ENCODE measurements at places on chromosomes 3 and 15.

- DNase-seq, result no peak
Observed at GRCh38 chr3:195285372-195285771, 14.4 kb upstream of the XXYLT1 start.

DNA sequence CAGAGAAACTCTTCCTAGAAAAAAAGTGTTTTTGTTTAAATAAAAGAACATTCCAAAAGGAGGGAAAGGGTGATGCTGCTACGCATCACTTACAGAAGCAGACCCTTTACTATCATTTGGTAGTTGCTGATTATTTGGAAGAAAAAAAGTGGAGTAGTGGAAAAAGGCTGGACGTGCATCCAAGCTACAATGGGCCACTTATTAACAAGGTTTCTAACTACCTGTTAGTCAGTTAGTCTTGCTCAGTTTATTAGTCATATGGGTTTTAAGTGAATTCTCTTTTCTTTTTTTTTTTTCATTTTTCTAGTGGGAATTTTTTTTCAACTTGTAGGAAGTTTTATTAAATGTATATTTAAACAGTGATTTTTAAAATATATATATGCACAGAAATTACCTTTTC lies 866.0 kb downstream of the MCTP2 start:
- no peak for DNase-seq

GRCh38 chr15:92706201-92706600 lies 50.6 kb upstream of the FAM174B start:
- DNase-seq, result no peak

DNA sequence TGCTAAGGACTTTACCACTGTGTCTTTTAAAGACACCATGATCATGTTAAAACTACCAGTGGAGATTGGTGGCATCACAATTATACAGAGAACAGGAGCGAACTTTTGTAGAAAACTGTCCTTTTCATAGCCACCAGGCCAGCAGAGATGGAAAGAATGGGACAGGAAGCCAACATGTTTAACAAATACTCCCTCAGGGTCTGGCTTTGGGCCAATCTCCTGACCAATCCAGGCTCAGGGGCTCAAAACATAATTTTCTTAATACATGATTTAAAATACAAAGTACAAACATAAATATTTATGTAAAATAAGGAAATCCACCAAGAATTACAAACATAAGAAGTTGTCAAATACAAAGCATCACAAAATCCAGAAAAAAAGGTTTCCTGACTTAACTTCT lies 266.0 kb downstream of the VPS13C start:
- DNase-seq, result no peak

- DNase-seq, result no peak
Observed at GRCh38 chr15:99956022-99956775, 223.0 kb upstream of the LYSMD4 start.

DNA sequence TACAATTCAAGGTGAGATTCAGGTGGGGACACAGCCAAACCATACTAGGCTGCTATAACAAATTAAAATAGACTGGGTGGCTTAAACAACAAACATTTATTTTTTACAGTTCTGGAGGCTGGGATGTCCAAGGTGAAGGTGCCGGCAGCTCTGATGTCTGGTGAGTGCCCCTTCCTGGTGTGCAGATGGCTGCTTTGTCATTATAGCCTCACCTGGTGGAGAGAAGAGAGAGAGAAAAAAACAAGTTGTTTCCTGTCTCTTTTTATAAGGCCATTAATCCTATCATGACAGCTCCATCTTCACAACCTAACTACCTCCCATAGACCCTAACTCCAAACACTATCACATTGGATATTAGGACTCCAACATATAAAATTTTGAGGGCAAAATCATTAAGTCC lies 279.7 kb downstream of the ZIC1 start:
- no peak for DNase-seq

- no peak for DNase-seq
Observed at GRCh38 chr3:42190701-42191442, 75.1 kb downstream of the CCK start.

GRCh38 chr15:33374226-33374914 lies 63.6 kb downstream of the RYR3 start:
- no peak for DNase-seq

DNA sequence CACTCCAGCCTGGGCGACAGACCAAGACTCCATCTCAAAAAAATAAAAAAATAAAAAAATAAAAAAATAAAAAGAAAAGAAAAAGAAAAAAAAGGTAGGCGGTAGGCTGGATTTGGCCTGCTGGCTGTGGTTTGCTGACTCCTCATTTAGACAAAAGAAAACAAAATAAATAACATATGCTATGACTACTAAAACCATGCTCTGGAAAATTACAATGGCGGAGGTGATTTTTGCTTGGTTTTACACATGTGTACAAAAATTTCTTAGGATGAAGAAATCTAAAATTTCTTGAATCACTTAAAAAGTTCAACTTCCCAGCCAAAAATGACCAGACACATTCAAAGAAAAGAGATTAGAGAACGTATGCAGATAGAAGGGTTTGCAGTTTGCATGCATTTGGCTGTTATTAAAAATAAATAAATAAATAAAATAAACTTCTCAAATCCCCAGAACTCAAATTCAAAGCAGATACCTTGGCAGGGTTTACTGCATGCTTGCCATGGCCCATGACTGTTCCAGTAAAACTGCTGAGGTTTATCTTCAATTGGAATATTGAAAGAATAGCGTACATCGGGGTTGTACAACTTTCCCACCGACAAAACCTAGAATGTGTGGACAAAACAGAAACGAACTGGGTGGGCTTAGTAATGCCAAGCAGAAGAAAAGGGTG lies 65.9 kb downstream of the ADAMTS9 start:
- no peak for DNase-seq

DNA sequence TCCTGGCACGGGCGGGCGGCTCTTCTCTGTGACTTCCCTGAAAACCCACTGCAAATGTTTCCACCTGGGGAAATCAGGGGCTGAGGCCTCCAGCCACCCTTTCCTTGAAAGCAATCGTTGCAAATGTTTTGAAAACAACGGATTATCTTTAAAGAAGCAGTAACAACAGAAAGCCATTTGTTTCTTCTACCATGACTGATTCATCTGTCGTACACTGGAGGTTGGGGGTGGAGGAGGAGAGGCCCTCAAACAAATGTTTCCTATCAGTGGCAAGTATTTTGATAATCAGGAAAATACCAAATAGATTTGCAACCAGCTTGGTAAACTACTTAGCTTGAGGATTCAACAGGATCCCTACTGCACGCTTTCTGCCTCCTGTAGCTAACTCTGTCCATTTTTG lies 114.9 kb downstream of the PDZRN3 start:
- no peak for DNase-seq

DNA sequence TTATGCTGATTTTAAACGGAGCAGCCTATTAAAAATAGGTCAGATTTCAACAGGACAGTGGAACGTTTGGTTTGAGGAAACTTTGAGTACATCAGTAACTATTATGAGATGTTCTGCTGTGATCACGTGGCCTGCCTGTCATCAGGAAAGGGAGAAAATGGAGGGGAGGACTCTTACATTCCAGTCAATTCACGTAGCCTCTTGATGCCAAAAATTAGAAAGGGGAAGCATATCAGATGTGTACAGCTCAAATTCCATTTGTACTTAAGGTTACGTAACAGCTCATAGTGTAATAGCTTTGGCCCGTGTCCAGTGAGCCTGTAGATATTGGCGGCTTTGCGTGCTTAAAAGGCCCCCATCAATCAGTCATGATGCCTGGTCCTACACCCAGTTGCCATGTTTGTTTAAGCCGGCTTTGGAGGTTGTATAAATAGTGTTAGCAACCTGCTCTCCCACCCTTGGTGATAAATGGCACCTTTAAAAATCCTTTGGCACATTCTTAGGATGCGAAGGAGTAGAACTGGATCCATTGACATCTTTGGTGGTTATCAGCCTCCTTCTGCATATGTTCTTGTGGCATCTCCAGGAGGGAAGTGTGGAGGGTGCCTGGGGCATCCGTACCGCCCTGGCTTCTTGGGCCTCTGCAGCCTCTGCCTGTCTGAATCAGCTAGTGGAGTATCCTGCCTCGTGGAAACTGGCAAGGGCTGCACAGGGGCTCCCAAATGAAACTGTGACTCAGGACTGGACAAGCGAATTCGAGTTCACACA lies 163.9 kb downstream of the THSD4 start:
- DNase-seq, result peak; percentile 90

DNA sequence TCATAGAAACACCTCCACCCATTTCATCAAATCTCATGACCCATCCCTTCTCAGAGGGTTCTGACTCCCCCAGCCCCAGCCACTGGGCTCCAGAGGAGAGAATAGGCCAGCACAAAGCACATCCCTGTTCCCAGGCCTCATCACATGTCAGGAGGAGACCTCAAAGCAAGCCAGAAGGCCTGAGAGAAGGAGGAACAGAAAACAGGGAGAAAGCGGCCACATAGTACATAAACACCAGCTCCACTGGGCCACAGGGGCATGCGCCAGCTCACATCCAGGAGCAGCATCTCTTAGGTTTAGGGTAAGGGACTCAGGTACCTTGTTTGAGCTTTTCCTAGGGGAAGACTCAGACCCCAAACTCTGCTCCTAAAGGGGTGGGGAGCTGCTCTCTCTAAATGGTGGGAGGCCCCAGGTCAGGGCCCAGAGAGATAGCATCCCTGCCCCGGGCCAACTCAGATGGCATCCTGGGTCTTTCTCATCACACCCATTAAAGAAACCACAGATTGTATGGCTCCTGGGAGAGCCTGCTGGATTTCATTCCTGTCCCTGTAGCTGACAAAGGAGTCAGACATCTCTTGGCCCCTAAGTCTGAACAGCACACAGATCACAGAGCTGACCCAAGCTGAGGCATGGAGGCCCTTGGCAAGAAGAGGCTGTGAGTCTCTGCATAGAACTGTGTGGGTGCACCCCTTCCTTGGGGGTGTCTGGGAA lies 2.5 kb downstream of the SHF start:
- DNase-seq, result no peak

DNA sequence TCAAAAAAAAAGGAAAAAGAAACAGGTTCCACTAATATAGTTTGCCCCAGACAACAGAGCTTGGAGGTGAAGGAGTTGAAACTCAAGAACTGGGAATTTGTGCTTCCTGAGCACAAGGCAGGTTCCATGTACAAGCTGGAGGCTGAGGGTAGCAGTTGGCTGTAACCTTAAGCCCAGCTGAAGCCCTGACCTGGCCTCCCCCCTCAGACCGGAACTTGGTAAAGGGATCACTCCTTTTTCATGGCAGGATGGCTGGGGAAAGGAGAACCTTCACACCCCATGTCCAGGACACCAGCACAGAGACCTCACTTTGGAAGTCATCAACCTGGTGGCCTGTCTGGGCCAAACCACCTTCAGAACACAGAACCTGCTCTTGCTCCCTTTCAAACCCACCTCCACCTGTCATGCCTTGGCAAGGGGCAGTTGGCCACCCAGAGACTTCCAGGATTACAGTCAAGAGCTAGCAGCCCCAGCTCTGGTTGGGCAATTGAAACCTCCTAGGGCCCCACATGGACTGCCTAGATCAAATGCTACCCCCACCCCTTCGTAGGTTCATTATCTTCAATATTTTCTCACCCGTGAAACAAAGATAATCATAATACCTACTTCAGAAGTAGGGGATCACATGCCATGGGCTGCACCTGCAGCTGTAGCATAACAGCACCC lies 3.5 kb downstream of the RPL29 start:
- no peak for DNase-seq

- no peak for DNase-seq
Observed at GRCh38 chr15:69637818-69638217, 185.2 kb downstream of the RPLP1 start.

DNA sequence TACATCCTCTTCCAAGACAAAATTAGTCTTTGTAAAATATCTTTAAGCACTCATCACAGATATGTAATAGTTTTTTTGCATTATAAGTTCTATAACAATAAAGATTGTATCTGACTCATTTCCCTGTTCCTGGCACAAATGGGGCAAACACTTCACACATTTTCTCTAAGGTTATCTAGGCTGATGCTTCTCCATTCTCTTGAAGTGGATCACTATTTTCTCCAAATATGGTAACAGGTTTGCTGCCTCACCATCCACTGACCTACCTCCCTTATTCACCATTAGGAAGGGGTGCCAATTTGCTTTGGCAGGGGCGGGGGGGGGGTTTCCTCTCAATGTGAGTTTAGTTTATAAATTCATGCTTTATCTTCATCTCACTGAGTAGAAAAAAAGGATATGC lies 767.7 kb upstream of the LMCD1 start:
- DNase-seq, result no peak

DNA sequence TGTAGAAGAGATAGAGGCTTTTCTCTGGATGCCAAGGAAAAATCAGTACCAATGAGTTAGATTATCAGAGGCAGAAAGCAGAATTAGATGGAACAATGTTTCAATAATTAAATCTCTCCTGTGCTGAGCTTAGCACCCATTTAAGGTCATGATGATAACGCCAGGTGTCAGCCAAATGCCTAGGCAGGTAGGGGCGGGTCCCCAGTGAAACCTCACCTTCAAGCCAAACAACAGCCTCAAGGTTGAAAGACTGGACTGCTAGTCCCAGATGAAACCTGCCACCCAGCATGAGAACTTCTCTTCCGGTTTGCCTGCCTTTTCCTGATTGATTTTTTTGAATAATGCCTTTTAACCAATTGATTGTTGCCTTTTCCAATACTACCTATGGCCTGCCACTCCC lies 363.0 kb downstream of the PLOD2 start:
- DNase-seq, result no peak

GRCh38 chr3:26962492-26963360 lies 340.2 kb downstream of the LRRC3B start:
- DNase-seq, result no peak

DNA sequence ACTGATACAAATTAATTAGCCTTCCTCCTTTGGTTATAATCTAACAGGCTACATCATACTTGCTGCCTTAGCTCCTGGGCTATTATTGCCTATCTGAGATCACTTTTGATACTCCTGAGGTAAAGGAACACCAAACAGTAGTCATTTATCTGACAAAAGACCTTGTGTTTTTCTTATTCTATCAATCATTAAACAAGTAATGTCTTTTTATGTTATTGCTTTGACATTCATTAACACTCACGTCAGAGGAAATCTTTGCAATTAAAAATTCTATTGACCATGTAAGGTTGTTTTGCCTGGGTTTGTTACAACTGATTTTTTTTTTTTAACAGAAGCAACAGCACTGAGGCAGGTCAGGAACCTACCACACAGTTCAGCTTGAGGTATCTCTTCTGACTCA lies 366.3 kb downstream of the MECOM start:
- DNase-seq, result no peak

DNA sequence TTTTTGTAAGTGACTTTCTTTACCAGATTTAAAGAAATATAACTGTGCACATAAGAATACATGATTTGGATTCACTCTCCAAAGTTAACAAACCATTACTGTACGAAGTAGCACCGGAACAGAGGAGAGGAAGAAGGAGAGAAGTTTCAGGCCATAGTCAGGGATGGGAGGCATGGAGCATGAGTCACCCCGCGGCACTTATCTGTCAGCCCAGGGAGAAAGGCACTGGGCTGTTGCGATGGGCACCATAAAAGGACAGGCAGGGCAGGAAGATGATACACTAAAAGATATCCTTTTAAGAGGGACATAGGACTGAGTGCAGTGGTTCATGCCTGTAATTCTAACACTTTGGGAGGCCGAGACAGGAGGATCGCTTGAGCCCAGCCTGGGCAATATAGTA lies 37.0 kb downstream of the TTC23 start:
- no peak for DNase-seq

GRCh38 chr3:20462723-20463122 lies 276.7 kb upstream of the SGO1 start:
- DNase-seq, result no peak

Measured in AG09319 (cell line).